ENCODE measurements at places on chromosomes 16 and 17. TPM values are rescaled to one million over a fixed set of nuclear protein-coding genes. Genes with fewer than 3 reads are reported as not detected.

Gene TEKT3
- total RNA-seq = not detected

Gene PPP1R27
- not detected for total RNA-seq

Gene ALOX15B
- total RNA-seq = 0.80 TPM

Gene HES7
- 0.78 TPM for total RNA-seq

Gene NT5M
- 1.9 TPM for total RNA-seq

Gene TPSAB1
- not detected for total RNA-seq

Gene ABCA9
- 0.13 TPM for total RNA-seq

Gene NHLRC4
- 13.1 TPM for total RNA-seq

Gene PIK3R6
- total RNA-seq = not detected

Gene ASGR2
- not detected for total RNA-seq

Gene TELO2
- total RNA-seq = 31.0 TPM

Gene KCNAB3
- total RNA-seq = 0.78 TPM

Gene HOXB5
- 18.9 TPM for total RNA-seq

Gene MGAT5B
- total RNA-seq = 0.08 TPM

Gene ST6GALNAC2
- 2.5 TPM for total RNA-seq

Gene CACNG3
- total RNA-seq = not detected

Gene UMOD
- total RNA-seq = not detected
